ENCODE measurements at places on chromosomes 2 and 18.

- DNase-seq: no peak
Observed at GRCh38 chr2:54859997-54860701, 136.7 kb downstream of the EML6 start.

DNA sequence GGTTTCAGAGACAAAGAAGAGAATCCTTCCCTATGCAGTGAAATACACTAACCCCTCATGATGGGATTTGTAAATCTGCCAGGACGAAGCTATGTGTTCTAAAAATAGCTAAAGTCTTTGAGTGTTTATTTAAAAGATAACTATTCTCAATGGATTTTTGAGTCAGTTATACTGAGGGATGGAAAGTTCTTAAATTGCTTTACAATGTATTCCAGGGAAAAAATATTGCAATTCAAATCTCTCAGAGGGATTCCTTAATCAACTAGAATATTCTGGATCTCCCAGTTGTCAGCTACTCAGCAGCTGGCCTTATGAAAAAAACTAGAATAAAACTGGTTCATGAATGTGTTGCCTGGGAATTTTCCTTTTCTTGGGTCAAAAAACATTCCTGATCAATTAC, 312.4 kb downstream of the PLCL1 start:
- DNase-seq: no peak

DNA sequence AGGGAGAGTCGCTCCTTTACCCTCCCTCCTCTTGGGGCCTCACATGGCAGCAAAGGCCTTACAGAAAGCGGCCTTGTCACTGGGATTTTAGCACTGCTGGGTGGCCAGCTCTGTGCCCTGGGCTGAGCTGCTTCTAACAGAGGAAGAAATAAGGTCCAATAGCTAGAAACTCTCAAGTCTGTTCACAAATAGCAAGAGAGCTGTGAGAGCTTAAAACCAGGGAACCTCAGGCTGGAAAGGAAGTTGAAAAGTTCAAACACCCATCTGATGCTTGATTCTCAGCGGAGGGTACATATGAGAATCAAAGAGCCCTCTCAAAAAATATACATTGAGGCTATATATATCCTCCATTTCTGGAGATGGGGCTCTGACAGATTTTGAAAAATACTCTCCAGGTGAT, 54.7 kb downstream of the ST6GAL2 start:
- no peak for DNase-seq

- no peak for DNase-seq
Observed at GRCh38 chr18:23451491-23451890, 1.6 kb upstream of the RIOK3 start.

DNA sequence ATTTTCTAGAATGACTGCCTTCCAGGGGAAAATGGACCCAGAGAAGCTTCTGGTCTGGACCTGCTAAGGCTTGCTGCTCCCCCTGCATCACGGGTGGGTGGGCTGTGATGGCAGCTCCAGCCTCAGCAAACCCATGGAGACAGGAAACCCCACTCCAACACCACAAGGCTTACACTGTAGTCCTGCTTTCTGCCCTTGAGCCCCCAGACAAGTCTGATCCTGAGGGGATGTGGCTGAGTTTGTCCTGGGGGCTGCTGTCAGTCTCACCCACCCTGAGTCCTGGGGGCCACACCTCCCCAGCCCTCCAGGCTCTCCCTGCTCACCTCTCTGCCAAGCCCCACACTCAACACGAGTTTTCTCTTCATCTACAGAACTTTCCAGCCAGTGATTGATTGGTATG, 279.4 kb downstream of the EIPR1 start:
- no peak for DNase-seq

GRCh38 chr2:26850505-26850904, 2.6 kb downstream of the DPYSL5 start:
- no peak for DNase-seq

DNA sequence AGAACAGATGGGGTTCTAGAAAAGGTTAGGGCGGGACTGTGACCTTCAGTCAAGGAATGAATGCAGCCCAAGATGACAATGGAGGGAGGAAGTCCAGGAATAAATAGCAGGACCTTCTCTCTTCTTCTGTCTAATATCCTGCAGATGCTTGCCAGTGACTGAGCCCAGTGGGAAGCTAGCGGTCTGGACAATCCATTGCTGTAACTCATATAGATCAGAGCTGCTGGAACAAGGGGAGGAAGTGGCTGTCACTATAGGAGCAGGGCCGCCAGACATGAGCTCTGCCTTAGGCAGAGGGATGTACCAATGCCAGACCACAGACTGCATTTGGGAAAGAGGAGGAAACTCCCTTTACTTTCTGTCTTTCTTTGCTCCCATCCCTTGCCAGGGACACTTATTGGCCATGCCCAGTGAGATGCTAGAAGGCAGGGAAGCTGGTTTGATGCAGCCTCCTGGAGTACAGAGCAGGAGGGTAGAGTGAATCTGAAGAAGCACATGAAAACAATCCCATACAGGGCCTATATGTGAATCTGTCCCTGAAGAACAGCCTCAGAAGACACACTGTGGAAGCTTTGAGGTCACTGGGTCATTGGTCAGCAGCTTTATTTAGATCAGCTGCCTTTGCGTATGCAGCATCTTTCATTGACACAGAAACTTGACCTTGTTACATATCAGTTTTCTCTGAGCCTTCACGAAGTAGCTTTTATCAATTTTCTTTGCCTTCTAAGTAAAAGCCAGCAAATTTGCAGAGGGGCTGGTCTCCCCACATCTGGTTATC, 65.4 kb downstream of the CCDC85A start:
- no peak for DNase-seq

GRCh38 chr2:129812071-129812470, 167.4 kb upstream of the RAB6C start:
- no peak for DNase-seq

- no peak for DNase-seq
Observed at GRCh38 chr2:225494100-225494459, 94.6 kb downstream of the NYAP2 start.

- no peak for DNase-seq
Observed at GRCh38 chr2:101466426-101466825, 8.5 kb downstream of the RFX8 start.

DNA sequence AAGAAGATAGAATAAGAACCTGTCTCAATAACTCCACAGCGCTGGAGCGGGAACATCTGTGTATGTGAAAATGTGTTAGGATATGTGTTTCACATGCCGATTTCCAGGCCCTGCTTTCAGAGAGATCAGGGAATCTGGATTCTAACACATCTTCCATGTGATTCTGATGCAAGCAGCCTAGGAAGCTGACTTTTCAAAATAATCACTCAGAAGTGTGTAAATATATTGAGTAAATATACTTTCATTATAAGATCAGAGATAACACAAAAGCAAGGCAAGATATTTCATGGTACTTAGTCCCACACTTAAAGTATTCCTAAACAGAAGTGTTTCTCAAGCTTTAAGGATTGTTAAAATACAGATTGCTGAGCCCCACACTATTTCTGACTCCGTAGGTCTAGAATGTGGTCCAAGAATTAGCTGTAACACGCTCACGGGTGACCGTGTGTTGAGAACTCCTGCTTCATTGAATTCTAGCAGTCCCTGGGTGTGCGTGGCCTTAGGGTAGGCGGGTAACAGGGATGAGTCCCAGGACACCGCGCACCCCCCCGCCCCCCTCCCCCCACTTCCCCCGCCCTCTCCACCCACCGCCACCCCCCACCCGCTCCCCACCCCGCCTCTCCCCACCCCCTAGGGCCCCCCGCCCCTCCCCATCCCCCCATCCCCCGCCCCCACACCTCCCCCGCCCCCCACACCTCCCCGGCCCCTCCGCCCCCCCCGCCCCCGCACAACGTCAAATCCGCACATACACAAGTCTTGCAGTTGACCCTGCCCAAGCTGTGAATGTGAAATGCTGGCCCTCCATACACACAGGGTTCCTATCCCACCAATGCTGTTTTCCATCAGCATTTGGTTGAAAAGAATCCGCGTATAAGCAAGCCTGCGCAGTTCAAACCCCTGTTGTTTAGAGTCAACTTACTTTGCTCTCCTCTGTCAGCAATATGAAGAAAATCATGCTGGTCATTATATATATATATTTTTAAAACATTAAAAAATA, 94.2 kb upstream of the SLC39A10 start:
- no peak for DNase-seq

DNA sequence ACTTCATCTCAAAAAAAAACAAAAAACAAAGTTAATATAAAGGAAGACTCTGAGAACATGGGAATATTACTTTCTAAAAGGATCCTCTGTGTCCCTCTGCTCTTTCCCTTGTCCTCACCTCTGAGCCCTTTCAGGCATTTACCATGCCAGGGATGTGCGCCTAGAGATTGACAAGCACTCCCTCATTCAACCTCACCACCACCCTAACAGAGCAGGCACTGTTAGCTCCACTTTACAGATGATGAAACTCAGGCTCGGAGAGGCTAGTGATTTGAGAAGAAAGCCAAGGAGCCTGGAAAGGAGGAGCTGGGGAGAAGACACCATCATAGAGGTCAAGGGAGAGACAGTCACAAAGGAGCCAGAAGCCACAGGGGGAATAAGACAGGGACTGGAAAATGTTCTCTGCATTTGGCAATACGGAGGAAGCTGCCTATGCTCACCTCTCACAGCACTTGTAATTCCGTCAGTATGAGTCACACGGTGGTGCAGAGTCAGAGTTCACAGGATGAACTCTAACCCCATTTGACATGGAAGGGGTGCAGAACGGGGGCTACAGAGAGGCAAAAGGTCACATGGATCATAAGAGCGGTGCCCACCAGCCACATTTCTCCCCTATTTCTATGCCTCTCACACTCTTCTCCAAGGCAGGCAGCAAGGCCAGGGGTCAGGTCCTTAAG, 101.8 kb upstream of the NFU1 start:
- no peak for DNase-seq

- DNase-seq: no peak
Observed at GRCh38 chr2:129984426-129984825, 5.0 kb downstream of the RAB6C start.

- no peak for DNase-seq
Observed at GRCh38 chr2:140274891-140275290, 1494.7 kb upstream of the NXPH2 start.

DNA sequence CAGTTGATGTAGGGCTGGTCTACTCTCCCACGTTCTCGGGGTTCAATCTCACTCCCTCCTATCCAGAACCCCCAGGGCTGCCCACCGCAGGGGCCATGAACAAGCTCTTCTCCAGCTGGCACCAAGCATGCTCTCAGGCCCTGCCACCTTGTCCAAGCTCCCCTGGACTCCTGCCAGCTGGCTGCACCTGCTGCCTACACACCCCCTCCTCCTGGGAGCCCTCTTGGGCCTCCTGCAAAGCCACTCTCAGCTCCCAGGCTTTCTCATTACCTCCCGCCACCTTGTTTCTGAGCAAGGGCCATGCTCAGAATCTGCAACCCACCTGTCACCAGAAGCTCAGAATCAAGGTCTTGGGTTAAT, 56.0 kb downstream of the HDAC4 start:
- no peak for DNase-seq

DNA sequence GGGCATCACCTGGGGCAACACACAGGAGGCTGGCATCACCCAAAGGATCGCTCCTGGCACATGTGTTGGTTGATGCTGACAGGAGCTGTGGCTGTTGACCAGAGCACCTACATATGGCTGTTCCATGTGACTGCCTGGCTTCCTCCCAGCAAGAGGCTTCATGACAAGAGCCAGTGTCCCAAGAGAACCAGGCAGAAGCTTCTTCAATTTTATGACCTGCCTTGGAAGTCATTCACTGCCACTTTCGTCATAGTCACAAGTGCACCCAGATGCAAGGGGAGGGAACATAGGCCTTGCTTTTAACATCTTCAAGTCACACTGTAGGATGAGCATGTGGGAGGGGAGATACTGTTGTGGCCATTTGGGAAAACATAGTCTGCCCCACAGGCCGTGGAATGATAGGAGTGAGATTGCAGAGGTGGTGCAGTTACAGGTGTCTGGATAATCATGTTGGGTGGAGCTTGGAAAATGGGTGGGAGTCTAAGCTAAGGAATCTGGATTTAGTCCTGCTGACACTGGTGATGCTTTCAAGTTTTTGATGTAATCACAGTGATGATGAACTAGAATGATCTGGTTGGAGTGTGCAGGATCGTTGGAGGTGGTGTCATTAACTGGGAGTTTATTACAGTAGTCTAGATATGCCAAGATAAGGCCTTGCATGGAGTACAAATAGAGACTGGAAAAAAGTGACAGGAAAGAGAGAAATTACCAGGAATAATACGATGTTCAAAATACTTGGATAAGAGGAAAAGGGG, 107.0 kb downstream of the RAPGEF4 start:
- DNase-seq: no peak

DNA sequence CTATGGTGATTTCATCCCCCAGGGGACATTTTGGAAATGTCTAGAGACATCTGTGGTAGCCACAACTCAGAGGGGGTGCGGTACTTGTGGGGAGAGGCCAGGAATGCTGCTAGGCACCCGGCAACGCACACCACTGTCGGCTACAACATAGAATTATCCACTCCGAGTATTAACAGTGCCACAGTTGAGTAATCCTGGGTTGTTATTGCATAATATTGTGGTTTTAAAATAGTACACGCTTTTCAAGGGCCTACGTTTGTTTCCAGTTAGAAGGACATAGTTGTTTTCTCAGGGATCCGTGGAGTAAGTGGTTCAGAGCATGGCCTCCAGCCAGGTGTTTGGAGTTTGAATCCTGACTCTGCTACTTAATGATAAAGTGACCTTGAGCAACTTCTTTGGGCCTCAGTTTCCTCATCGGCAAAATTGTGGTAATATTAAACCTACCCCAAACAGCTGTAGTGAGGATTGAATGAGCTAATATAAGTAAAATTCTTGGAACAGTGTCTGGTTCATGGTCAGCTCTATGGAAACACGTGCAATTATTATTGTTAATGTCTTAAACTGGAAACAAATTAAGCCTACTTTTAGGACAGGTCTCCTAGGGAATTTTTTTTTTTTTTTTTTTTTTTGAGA, 24.5 kb downstream of the CYP27A1 start:
- DNase-seq: no peak

- DNase-seq: no peak
Observed at GRCh38 chr2:152519581-152519952, 184.6 kb downstream of the FMNL2 start.

- DNase-seq: no peak
Observed at GRCh38 chr18:76984193-76985155, 148.1 kb downstream of the MBP start.

DNA sequence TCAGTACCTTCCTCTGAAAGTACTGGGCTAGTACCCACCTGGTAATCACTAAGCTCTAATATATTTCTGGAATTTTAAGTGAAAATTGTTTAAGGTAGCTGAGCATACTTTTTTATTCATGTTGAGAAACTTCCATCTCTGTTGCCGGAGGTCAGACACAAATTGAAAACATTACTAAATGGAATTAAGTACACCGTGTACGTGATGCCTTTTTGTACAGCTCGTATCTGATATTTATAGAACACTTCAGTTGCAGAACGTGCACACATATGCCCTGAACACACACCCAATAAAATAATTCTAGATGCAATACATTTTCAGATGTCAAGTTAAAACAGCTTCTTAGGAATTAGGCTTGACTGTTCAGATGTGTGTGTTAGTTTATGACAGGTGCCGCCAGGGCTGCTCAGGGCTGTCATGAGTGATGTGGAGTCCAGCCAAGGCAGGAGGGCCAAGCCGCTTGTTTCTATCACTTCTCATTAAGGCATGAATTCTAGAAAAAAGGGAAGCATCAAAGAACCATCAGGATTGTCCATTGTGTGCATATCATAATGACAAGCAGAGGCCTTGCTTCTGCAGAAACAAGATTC, 80.9 kb upstream of the FOSL2 start:
- no peak for DNase-seq

GRCh38 chr2:112728378-112729175, 7.8 kb downstream of the NT5DC4 start:
- no peak for DNase-seq

Measured in NCI-H187 (cell line).